ENCODE measurements at places on chromosomes 2 and 18.

GRCh38 chr2:240479111-240479501 lies 43.6 kb downstream of the GPC1 start:
- DNase-seq: no peak

DNA sequence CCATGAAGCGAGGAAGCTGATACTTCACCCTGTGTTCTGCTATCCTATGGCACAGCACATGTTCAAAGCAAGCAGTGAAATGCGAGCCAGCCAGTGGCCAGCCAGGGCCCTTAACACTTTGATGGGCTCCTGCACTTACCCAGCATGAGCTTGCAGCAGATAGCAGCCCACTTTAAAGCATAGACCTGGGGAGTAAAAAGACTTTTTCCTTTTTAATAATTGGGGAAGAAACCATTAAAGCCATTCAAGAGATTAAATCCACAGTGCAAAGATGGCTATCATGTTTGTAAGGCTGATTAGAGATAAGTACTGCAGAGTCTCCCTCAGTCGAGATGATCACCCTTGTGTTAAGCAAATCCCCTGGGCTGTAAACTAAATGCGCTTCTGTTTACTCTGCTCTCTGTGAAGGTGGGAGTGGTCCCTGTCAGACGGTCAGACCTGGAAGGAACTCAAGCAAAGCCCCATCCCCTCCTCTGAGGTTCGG lies 15.7 kb downstream of the CCBE1 start:
- no peak for DNase-seq

- DNase-seq: no peak
Observed at GRCh38 chr2:57882895-57883515, 163.6 kb upstream of the VRK2 start.

GRCh38 chr2:65393743-65394422 lies 38.5 kb downstream of the SPRED2 start:
- DNase-seq: no peak

DNA sequence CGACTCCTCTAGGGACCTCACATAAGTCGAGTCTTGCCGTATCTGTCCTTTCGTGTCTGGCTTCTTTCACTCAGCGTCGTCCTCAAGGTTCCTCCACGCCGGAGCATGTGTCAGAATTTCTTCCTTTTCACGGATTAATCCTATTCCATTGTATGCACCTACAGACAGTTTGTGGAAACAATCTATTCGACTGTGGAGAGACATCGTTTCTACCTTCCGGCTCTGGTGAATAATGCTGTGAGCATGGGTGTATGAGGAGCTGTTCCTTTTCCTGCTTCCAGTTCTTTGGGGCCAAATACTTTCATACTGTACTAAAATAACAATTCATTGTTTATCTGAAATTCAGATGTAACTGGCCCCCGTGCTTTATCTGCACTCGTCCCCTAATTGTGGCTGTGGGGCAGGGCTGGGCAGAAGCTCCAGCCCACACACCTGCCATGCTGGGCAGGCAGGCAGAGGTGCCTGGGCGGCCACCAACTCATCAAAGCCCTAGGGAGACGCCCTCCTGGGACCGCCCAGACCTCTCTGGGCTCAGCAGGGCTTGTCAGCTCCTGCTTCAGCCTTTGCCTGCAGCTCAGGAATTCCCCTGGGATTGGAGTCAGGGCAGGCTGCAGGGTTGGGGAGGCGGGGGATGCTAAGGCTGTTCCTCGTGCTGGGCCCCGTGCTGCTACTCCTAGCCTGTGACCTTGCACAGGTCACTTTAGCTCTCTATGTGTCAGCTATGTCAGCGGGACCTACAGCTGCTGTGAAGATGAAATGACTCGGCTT lies 14.5 kb downstream of the GPC1 start:
- no peak for DNase-seq

- DNase-seq: no peak
Observed at GRCh38 chr18:51028201-51028805, 1.7 kb upstream of the SMAD4 start.

- no peak for DNase-seq
Observed at GRCh38 chr2:80830891-80831290, 526.3 kb upstream of the LRRTM1 start.

GRCh38 chr18:77144046-77144445 lies 11.5 kb upstream of the MBP start:
- no peak for DNase-seq

GRCh38 chr2:231709981-231710798 lies 1.9 kb downstream of the PTMA start:
- DNase-seq: peak; percentile 87

DNA sequence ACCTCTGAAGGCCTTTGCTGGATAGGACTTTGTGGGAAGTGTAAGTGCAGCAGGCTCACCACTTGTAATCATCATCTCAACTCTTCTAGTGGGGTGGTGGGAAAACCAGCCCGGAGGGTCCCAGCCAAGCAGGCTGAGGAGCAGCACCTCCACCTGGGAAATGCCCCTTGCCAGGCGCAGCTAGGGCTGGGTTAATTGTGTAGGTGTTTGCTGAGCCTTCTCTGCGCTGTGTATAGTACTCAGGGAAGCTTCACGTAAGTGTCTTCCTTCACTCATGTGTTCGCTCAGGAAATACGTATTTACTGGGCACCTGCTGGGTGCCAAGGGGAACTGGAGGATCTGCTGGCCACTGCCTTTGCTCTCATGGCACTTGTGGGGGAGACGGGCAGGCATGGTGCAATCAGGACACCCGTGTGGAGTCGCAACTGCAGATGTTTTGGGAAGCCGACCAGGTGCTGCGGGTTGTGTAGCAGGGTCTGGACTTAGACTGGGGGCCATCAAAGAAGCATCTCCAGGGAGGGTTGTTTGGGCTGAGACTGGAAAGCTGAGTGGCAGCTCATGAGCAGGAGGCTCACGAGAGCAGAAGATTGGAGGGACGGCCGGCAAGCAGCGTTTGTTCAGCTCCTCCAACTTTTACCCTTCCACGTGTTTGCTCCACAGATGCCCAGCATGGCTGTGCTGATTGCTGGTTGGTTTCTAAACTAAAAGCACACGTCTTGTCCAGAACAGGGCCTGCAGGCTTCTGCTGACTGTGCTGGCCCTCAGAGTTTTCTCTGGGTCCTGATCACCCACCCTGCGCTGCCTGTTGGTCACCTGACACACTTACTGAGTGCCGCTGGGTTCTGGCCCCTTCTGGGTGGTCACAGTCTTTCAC lies 164.6 kb downstream of the LDLRAD4 start:
- DNase-seq: no peak

GRCh38 chr2:221005338-221005737 lies 566.8 kb downstream of the EPHA4 start:
- no peak for DNase-seq

- no peak for DNase-seq
Observed at GRCh38 chr18:41899535-41899934, 55.5 kb upstream of the PIK3C3 start.

DNA sequence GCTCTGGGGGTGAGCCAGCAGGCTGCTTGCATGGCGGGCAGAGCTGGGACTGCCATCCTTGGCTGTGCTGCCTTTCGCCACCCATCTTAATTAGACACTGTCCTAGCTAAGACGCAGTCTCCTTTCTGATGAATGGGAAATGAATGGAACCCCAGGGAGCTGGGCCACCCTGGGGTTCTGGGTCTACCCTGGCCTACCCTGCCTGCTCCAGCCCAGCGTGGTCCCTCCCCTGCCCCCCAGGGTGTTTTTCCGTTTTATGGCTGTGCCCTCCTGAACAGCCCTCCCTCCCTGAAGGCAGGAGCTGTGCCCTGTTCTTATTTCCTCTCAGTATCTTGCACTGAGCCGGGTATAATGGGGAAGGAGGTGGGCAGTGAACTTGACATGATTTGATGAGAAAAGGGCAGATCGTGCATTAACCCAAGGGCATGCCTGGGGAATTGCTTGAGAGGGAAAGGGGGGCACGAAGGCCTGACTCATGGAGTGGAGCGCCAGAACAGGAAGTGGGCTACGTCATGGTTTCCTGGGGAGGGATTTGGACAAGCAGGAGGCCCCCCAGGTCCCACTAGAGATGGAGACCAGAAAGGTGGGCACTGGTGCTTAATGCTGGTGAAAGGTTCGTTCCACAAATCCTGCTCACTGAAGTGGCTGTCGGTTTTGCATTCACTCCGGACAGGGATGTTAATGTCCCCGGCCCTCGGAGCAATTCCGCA lies 165.0 kb downstream of the KLHL29 start:
- no peak for DNase-seq

DNA sequence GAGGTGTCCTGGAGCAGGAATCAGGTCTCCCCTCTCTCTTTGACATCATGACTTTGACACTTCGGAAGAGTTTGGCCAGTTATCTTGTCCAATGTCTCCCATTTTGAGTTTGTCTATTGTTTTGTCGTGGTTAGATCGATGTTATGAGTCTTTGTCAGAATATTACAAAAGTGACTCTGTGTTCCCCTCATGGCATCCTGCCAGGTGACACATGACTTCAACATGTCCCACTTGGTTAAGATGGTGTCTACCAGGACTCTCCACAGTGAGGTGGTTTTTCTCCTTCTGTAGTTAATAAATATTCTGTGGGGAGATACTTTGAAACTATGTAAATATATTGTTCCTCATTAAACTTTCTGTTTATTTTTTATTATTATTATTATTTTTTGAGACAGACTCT lies 76.6 kb upstream of the BZW1 start:
- no peak for DNase-seq

GRCh38 chr2:98654699-98655495 lies 46.5 kb downstream of the UNC50 start:
- no peak for DNase-seq

DNA sequence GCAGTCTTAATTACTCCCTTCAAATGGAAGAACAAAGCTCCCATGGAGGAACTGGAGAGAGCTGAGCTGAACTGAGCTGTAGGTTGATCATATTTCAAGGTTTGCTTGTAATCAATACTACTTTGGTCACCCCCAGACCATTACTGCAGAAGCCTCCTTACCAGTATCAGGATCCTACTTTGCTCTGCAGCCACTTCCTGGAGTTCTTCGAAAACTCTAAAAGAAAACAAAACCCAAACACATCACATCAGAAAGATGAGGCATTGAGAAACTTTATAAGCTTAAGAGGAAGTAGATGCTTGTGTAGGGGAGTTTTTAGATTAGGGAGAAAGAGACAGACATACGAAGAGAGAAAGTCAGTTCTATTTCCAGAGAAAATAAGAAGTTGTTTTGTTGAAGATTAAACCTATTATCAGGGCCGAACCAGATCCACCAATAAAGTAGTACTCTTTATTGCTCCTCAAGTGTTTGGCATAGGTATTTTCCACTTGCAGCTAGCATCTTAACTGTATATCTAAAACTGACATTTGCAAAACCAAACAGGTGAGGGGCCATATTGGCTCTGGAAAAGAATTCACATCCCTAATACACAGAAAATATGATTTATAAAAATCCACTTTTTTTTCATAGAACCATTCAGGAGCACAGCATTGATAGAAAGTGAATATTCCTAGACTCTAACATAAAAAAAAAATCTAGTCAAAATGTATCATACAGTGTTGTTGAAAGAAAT lies 166.9 kb upstream of the KLF7 start:
- no peak for DNase-seq

GRCh38 chr18:42183746-42184145 lies 228.7 kb downstream of the PIK3C3 start:
- no peak for DNase-seq

DNA sequence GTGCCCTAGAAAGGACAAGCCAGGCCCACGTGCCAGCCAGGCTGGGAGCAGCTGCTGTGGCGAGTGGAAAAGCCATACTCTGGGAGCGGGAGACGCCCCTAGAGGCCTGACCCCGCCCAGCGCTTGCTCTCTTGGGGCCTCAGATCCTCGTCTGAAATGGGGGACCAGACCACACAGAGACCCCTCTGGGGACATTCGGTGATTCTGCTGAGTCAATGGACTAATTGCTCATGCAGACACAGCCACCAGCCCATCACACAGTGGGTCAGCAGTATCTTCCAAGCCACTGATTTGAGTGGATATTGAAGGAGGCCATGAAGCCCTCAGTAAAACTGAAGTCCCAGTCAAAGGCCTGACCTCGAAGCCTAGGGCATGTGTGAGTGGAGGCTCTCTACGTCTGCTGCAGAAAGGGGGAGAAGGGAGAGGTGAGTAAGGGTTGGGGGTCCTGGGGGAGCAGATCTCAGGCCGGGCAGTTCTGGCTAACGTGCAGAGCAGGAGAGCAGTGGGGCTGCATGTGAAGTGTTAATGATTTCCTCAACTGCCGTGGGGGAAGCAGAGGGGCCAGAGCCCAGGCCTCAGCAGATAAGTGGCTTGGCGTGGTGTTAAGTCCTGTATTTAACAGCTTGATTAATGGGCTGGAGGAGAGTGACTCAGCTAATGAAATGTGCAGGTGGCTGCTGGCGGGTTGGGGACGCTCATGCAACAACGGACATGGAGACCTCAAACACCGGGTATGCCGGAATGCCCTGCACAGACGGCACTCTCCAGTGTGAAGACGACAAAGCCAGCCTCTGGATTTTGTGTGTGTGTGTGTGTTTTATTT lies 104.4 kb upstream of the TWIST2 start:
- DNase-seq: no peak

GRCh38 chr2:161971551-161971950 lies 102.5 kb downstream of the DPP4 start:
- DNase-seq: no peak

GRCh38 chr2:207819839-207820784 lies 50.4 kb upstream of the FZD5 start:
- no peak for DNase-seq

DNA sequence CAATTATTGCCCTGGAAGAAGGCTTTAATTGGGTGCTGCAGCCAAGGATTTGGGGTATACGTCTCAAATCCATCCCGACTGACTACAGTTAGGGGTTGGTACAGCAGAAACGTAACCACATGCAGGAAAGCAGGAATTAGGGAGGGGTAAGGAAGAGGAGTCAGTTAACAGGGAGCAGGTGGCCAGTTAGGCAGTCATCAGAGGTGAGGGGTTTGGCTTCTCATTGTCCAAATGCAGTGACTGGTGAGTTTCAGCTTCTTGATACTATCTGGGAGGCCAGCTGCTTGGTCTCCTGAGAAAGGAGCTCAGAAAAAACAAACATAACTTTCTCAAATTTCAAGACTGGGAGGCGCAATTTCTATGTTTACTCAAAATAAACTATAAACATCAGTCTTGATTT lies 38.8 kb upstream of the UBE2F start:
- no peak for DNase-seq

GRCh38 chr18:11808001-11808855 lies 43.0 kb upstream of the CHMP1B start:
- DNase-seq: no peak
